Heart right ventricle (tissue), 16 donors: ENCODE measurements at places on chromosomes 6 and 20.

DNA sequence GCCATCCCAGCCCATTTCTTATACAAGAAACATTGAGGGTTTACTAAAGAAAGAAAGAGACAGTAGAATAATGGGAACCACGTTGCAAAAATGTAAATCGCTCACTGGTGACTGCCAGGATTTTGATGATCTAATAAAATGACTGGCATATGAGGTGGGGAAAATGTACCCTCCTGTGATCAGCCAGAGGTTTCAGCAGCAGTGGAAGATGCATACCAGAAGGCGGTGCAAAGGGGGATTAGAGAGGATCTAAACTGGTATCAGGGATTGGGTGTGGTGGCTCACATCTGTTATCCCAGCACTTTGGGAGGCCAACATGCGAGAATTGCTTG is 60.8 kb upstream of the DDR1 start:
- DNase-seq, result no peak

GRCh38 chr6:22682979-22683378 is 113.6 kb downstream of the HDGFL1 start:
- no peak for DNase-seq

DNA sequence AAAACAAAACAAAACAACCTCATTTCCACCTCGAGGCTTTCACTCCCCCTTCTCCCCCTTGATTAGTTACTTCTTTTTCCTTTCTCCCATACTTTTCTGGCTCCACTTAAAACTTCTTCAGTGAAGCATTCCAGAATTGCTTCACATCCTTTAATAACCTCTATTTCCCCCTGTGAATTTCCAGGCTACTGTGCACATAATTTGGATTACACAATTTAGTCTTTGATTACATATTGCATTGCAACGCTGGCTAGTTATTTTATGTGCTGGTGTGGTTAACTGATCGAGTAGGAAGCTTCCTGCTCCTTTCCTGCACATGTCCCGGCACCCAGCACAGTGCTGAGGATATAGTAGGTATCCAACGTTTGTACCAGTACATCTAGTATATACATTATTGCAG is 28.1 kb upstream of the EEF1E1 start:
- no peak for DNase-seq

GRCh38 chr6:36851626-36852025 is 12.4 kb upstream of the CPNE5 start:
- no peak for DNase-seq

DNA sequence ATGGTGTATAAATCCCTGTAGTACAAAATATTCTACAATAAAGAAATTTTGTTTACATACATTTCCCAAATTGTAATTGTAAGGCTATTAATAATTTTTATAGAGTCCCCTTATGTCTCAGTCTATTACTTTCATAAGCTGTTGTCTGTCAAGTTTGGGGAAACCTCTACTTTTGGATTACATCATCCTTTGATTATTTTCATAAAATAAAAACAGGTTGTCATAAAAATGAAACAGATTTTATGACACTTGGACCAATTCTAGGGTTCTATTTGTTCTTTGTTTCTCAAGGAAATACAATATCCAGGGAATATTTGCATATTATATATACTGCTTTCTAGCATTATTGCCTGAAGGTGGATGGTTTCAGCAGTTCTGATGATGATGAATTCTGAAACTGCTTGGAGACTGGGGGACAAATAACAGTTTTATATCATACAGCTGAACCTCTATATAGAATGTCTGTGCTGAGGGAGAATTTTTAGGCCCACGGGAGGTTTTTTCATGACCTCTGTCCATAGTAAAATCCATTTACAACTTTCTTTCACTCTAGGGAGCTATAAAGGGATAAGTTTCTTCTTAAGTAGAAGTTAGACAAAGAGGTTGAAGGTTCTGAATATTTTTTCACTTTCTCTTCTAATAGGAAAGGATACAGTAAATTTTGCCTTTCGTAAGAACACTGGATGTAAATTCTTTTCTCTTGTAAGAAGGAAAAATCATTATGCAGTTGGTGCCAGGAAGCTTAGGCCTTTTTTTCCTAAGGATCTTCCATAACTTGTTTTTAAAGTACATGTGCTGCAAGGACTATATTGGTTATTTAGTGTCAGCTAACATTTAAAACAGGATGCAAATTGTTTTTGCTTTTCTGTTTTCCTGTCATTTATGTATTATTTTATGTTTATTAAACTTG is 58.0 kb downstream of the CD2AP start:
- no peak for DNase-seq
